Uterus (tissue), 4 donors: ENCODE measurements at places on chromosomes 5 and 9. TPM values are rescaled to one million over a fixed set of nuclear protein-coding genes. Genes with fewer than 3 reads are reported as not detected.

GRCh38 chr5:39420482-39421145, 4.2 kb downstream of the DAB2 start:
- peak overlapping the region; percentile 95 for H3K27ac ChIP-seq
- no peaks in the 10 kb centered on the region for H3K4me1 ChIP-seq
- H3K27me3 ChIP-seq: no peaks in the 10 kb centered on the region
- DNase-seq: peak; percentile 79
- no peak overlapping the region for H3K4me3 ChIP-seq

GRCh38 chr9:71663216-71663615, 105.1 kb downstream of the CEMIP2 start:
- H3K4me1 ChIP-seq: no peaks in the 10 kb centered on the region
- H3K27ac ChIP-seq: no peak overlapping the region
- H3K27me3 ChIP-seq: no peaks in the 10 kb centered on the region
- H3K4me3 ChIP-seq: no peak overlapping the region

- no peaks in the 10 kb centered on the region for H3K27me3 ChIP-seq
- H3K4me1 ChIP-seq: no peaks in the 10 kb centered on the region
- DNase-seq: no peak
- no peaks in the 10 kb centered on the region for H3K36me3 ChIP-seq
These were observed 32.0 kb upstream of the GTF2H2C start for GRCh38 chr5:69528035-69528434.

LCN10 gene
- 0.55 TPM for total RNA-seq

INSL4 gene
- not detected for total RNA-seq

KIF24 gene
- total RNA-seq: 6.1 TPM
